ENCODE measurements at places on chromosomes 5 and 9.

DNA sequence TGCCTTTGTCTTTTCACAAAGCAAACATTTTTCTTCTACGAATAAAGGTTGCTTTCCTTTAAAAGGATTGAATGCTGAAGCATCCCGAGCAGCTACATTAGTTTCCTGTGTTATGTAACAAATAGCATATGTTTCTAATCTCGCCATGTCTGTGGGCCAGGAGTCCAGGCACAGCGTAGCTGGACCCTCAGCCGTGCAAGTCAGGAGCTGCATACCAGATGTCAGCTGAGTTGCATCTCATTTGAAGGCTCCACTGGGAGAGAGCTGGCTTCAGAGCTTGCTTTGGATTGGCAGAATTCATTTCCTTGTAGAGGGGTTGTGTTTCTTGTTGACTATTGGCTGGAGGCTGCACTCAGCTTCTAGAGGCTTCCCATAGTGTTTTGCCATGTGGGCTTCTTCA lies 16.0 kb upstream of the GOLPH3 start:
- peaks cover 16% of the 10 kb centered on the region for H3K4me1 ChIP-seq
- H3K27ac ChIP-seq = no peak overlapping the region

DNA sequence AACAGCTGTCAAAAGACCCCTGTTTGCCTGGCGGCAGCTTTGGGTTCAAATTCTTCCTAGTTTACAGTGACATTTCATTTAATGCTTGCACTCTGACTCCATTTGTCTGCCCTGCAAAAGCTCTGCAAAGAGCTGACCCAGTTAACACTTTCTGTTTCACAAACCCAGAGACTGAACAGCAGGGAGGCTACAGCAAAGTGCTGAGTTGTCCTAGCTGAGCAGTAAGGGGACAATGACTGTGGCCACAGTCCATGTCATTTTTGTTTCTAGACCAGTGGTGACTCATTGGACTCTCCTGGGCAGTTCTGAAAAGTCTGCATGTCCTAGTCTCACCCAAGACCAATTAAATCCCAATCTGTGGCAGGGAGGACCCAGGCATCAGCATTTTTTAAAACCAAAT lies 994.8 kb upstream of the WWC1 start:
- H3K27me3 ChIP-seq = no peaks in the 10 kb centered on the region
- DNase-seq = no peak
- H3K4me1 ChIP-seq = peaks cover 30% of the 10 kb centered on the region
- no peaks in the 10 kb centered on the region for H3K36me3 ChIP-seq

DNA sequence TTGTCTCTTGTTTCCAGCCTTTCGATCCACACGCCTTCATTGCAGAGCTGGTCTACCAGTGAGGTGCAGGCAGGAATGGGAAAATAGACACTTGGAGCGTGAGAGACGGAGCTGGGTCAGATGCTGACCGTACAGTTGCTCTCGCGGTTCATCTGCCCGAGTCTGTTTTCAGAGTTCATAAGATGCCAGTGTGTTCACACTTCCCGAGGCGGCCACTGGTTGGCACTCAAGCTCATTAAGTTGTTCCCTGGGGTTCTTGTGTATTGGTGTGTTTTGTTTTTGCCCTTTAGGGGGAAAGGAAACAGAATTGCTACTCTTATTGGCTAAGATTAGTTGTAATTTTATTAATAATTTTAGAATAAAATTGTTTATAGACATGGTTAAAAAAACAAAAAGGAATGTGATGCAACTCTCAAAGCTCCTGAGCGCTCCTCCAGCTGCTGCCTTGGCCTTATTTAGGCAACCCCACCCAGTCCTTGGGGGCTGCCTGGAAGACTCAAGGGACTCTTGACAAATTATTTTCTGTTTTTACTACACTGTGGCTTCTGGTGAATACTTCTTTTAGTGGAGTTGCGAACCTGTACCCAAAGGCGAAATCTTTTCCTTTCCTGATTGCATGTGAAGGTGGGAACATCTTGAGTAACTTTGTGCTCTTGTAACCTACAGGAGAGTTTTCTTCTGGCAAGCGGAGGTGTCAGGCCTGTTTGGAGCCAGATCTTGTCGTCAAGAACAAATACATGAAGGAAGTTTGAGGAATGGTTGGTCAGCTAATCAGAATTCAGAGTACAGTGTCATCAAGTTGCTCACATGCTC lies 146.1 kb downstream of the MAST4 start:
- no peak for DNase-seq
- no peak overlapping the region for H3K4me3 ChIP-seq
- H3K27ac ChIP-seq = no peak overlapping the region

DNA sequence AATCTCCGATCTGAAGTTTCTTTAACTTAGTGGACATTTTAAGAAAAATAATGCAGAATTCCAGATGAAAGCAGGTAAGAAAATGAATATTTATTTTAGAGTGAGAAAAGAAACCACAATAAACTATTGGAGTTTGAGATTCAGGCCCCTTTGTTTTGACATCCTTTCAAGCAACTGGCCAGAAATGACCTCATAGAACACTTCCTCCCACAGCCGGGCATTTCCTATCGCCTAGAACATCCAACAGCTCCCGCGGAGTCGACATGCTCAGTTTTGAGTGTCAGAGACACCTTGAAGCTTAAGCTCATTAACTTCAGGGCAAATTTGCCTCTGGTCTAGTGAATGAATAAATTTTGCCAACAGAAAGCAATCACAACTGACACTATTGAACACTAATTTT lies 369.2 kb downstream of the TLE4 start:
- no peak for DNase-seq
- H3K4me3 ChIP-seq = no peak overlapping the region
- H3K4me1 ChIP-seq = no peaks in the 10 kb centered on the region
- no peaks in the 10 kb centered on the region for H3K27me3 ChIP-seq

DNA sequence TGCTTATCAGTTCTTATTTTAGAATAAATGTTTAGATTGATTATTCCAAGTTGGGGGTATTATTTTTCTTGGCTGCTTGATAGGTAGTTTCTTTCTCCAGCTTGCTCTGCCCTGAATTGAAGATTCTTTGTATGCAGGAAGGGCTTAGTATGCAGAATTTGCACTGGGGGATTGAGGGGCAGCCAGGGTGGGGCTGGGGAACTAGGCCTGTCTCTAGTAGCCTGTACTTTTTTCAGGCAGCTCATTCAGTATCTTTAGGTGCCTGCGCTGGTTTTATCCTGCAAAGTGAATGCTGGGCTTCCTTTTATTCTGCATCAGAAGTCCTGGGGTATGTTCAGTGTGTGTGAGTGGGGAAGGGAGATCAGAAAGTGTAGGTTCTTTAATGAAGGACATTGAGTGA lies 228.3 kb upstream of the ELL2 start:
- H3K4me1 ChIP-seq = no peaks in the 10 kb centered on the region
- no peak for DNase-seq
- H3K4me3 ChIP-seq = no peak overlapping the region

DNA sequence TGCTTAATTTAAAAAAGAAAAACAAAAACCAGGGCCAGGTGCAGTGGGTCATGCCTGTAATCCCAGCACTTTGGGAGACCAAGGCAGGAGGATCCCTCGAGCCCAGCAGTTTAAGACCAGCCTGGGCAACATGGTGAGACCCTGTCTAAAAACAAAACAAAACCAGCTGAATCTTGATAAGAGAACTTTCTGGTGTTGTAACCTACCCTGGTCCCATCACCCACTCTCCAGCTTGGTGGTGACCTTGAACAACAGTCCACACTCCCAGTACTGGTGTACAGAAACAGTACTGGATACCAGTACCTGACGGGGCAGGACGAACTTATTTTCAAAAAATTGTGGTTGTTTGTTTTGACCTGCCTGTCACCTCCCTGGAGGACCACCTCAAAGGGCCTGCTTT lies 30.9 kb downstream of the CLTA start:
- no peak for DNase-seq
- no peak overlapping the region for H3K27ac ChIP-seq
- peaks cover 71% of the 10 kb centered on the region for H3K36me3 ChIP-seq
- no peaks in the 10 kb centered on the region for H3K27me3 ChIP-seq
- no peaks in the 10 kb centered on the region for H3K4me1 ChIP-seq
- no peak overlapping the region for H3K4me3 ChIP-seq

DNA sequence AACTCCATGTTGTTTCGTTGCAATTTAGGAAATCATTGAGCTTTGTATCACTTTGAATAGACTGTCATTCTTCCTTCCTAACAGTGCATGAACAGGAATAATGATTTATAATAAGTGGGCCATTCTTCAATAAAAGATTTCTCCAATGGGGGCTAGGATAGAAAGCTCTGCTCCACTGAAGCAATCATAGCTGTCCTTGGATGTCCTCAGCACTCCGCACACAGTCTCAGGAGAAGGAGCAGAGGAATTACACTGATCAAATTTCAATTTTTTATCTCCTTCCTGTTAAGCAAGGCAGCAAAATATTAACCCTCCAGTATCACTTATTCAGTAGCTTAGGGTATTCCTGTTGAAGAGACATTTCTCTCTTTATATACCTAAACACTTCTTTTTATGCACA lies 532.7 kb upstream of the ST8SIA4 start:
- H3K36me3 ChIP-seq = no peaks in the 10 kb centered on the region
- H3K4me1 ChIP-seq = no peaks in the 10 kb centered on the region
- H3K27ac ChIP-seq = no peak overlapping the region
- DNase-seq = no peak

DNA sequence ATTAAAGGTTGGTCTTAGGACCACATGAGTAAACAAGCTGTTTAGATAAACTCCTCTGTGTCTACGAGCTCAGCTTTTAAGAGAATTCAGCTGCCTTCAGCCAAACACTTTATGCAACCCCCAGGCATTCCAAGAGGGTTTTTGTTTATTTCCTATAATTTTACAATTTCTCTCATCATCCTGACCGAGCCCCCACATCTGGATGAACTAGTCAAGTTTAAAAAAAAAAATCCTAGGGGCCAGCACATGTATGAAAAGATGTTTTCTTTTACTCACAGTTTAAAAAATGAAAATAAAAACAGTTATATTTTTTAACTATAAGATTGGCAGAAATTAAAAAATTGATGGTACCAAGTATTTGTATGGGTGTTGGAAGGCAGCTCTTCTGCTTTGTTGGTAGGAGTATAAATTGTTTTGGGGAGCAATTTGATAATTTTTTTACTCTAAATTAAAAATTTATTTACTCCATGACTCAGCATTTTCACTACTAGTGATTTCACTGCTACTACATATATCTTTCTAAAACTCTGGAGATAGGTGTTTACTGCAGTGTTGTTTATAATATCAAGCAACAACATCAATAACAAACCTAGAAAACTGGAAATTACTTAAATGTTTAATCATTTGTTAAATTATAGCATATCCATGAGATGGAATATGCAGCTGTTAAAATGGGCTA lies 18.1 kb downstream of the YTHDC2 start:
- H3K4me3 ChIP-seq = no peak overlapping the region
- no peaks in the 10 kb centered on the region for H3K4me1 ChIP-seq
- no peak overlapping the region for H3K27ac ChIP-seq
- no peaks in the 10 kb centered on the region for H3K27me3 ChIP-seq
- no peak for DNase-seq

GRCh38 chr5:33601881-33602280 lies 161.1 kb downstream of the TARS1 start:
- no peaks in the 10 kb centered on the region for H3K27me3 ChIP-seq
- H3K36me3 ChIP-seq = no peaks in the 10 kb centered on the region
- no peak overlapping the region for H3K4me3 ChIP-seq
- no peak overlapping the region for H3K27ac ChIP-seq
- no peak for DNase-seq
- H3K4me1 ChIP-seq = no peaks in the 10 kb centered on the region

DNA sequence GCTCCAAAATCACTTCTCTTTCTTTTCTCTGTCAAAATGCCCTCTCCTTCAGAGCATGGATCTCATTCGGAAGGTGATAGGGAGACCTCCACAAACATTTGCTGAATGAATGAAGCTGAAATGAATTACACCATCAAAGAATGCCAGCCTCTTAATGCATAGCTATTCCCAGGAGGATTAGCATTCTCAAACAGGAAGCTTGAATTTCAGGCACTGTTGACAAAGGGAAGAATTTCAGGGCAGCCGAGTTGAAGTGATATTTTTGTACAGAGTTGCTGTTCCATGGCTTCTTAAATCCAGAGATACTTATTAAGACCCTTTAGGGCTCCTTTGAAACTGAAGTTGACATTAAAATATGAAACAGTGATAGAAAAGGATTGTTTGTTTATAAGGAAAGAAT lies 18.8 kb downstream of the HBEGF start:
- H3K27me3 ChIP-seq = no peaks in the 10 kb centered on the region
- H3K27ac ChIP-seq = no peak overlapping the region
- H3K4me3 ChIP-seq = no peak overlapping the region
- H3K4me1 ChIP-seq = peaks cover 28% of the 10 kb centered on the region
- no peaks in the 10 kb centered on the region for H3K36me3 ChIP-seq
- no peak for DNase-seq

DNA sequence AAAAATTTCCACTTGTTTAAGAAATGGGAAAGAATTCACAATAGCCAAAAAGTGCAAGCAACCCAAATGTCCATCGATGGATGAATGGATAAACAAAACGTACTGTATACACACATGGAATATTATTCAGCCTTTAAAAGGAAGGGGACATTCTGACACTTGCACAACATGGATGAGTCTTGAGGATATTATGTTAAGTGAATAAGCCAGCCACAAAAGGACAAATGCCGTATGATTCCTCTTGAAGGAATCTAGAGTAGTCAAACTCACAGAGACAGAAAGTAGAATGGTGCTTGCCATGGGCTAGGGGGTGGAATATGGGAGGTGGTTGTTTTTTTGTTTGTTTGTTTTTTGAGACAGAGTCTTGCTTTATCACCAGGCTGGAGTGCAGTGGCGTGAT lies 3.8 kb upstream of the ATP6V0E1 start:
- no peaks in the 10 kb centered on the region for H3K36me3 ChIP-seq
- H3K27me3 ChIP-seq = no peaks in the 10 kb centered on the region
- H3K4me1 ChIP-seq = peaks cover 12% of the 10 kb centered on the region
- no peak for DNase-seq
- H3K4me3 ChIP-seq = no peak overlapping the region

DNA sequence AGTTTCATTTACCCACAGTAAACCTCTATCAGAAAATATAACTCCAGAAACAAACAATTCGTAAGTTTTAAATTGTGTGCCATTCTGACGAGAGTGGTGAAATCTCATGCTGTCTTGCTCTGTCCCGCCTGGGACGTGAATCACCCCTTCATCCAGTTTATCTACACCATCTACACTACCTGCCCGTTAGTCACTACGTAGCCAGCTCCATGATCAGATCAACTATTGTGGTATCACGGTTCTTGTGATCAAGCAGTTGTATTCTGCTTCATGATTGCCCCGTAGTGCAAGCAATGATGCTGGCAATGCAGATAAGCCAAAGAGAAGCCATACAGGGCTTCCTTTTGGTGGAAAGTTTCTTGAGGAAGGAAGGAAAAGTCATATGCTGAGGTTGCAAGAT lies 150.3 kb downstream of the GOLPH3 start:
- H3K4me3 ChIP-seq = no peak overlapping the region
- peaks cover 28% of the 10 kb centered on the region for H3K4me1 ChIP-seq
- H3K27me3 ChIP-seq = no peaks in the 10 kb centered on the region
- no peak for DNase-seq
- H3K27ac ChIP-seq = no peak overlapping the region

- H3K27ac ChIP-seq = no peak overlapping the region
- no peak overlapping the region for H3K4me3 ChIP-seq
- H3K36me3 ChIP-seq = no peaks in the 10 kb centered on the region
Measured at GRCh38 chr5:67770431-67771025, 445.0 kb upstream of the PIK3R1 start.

All from vagina (tissue), 2 donors.